Stimulated activated CD8-positive, alpha-beta memory T cell treated with anti-CD3 and anti-CD28 coated beads, Interleukin-4, amount 100 ng/mL, for 48 hours (primary cell): ENCODE measurements at places on chromosomes 6 and 20.

DNA sequence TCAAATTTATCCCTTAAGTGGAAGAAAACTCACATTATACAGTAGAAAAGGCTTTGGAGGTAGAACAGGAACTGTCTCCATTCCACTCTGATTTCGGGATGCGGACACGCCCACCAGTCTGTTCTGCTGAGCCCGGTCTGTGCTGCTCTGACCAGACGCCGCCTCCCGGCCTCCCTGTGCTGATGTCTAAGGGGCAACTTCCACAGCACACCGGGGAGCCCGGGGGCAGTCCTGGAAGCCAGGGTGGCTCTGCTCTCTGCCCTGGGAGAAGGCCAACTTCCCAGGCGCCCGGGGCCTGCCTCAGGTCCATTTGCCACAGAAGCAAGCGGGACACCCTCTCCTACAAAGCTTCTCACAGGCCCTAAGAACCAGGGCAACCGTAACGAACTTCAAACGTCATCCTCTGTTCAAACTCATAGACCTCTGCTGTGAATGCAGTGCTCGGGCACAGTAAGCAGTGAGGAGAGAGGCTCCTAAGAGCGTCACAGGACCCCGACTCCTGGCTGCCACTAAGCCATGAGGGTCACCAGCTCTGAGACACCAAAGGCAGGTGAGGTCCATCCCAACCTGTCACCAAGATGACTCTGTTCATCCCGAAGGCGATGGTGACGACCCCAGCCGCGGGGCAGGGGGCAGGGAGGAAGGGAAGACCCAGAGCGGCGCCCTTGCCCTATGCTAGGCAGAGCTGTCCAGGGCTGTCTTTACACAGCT, 5.6 kb downstream of the TAF4 start:
- no peak for DNase-seq

DNA sequence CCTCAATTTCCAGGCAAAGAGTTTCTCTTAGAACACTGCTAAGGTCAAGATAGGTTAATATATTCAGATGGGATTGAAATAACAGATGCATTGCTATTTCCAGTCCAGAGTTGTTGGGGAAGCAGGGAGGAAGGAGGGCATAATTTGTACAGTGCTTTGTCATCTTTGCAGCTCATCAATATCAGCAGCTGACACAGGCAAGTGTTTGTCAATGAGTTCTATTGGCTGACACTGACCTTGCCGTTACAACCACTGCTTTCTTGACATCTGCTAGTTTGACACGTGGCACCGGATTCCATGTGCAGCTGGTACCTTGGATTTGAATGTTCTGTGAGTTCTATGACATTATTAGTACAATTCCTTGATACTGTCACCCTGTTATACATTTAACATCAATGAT, 28.0 kb upstream of the MLIP start:
- DNase-seq, result no peak

GRCh38 chr20:62477669-62478455, 2.1 kb upstream of the GATA5 start:
- DNase-seq, result no peak

- no peak for DNase-seq
Measured at GRCh38 chr6:156844089-156844488, 66.9 kb downstream of the ARID1B start.

- DNase-seq, result no peak
Measured at GRCh38 chr20:11989018-11989771, 71.5 kb downstream of the BTBD3 start.

DNA sequence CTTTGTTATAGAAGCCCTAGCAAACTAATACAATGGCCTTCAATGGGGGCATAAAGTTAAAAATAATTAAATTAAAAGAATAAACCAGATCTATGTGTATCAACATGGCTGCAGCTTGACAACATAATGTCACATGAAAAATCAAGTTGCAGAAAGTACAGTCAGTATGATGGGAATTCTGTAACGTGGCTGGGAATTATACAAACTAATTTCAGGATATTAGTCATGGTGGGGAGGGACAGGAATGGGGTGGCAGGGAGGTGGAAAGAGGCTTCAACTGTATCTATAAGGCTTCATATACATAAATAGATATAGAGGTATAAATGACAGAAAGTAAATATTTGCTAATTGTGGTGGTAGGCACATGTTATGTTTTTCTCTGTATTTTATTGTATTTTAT, 107.1 kb downstream of the UNC5CL start:
- DNase-seq, result no peak

GRCh38 chr6:69796073-69796641, 653 bp downstream of the LMBRD1 start:
- no peak for DNase-seq

DNA sequence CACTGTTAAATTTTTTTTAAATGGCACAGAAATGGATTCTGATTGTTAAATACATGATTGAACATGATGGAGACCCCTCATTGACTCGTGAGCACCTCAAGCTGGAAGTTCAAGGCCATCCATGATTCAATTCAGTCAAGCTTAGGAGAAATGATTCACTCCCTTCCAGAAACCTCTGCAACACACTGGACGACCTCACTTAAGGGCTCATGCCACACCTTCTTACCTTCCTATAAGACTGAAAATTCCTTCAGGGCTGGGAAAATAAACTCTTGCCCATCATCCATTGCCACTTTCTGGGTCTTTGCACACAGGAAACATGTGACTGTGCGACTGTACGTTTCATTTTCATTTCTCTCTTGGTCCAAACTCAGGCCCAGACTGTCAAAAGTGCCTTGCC, 196.4 kb downstream of the TBXT start:
- DNase-seq, result no peak

DNA sequence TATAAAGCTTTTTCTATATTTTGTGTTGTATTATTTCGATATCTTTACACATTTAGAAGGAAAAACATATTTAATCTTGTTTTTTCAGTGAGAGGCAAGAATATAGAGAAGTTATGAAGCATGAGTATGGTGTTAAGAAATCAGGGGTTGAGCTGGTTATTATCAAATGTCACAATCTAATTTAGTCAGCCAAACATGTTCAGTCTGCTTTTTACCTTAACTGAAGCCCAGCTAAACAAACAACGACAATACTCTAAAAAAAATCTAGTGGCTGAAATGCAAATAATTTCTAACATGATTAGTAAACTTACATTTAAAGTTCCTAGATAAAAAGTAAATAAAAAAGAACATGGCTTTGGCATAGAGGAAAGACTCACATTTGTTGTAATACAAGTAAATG, 433.8 kb upstream of the NRSN1 start:
- no peak for DNase-seq

- no peak for DNase-seq
Measured at GRCh38 chr6:22001396-22002027, 295.3 kb downstream of the PRL start.

DNA sequence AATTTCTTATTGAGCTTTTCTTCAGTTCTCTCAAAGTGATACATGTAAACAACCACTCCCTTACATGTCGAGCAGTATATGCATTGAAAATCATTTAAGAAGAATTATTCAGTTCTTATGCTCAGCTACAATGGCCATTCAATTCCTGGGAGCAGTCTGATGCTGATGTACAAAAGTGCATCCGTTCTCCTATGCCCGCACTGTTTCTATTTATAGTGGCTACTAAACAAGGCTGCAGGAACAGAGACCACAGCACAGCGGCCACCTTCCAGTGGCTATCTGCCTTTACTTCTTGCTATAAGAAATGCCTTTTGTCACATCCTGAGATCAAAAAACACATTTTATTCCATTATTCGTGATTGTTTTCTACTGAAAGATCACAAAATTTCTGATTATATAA, 82.2 kb downstream of the FHL5 start:
- no peak for DNase-seq

DNA sequence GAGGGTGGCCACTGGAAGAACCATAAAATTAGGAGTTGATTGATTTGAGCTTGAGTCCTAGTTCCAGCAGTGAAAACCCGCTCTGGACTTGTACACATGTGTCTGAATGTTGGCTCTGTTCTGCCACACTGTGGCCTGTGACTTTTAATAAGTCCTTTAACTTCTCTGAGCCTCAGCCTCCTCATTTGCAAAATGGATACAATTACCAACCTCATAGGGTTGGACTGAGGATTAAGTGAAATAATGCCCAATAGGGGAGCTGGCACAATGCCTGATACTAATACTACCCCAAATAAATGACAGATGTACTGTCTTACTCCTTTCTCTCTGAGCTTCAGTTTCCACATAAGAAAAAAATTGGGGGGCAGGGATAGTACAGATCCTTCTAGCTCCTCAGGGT, 92.6 kb upstream of the RIPOR2 start:
- no peak for DNase-seq

DNA sequence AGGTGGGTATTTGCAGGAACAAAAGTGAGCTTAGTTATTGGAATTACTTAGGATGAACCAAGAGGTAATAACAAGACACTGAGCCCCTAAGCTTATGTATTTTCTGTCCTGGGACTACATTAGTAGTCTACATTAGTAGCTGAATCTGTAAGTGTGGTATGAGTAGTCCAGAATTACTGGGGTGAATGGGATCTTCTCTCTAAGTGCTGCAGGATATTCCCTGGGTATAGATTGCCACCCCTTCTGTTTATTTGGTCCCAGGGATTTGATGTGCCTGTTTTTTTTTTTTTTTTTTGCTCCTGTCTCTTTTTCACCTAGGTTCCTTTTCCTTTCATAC, 5.9 kb downstream of the CD2AP start:
- no peak for DNase-seq

GRCh38 chr6:25342802-25343201, 63.6 kb downstream of the CARMIL1 start:
- no peak for DNase-seq

DNA sequence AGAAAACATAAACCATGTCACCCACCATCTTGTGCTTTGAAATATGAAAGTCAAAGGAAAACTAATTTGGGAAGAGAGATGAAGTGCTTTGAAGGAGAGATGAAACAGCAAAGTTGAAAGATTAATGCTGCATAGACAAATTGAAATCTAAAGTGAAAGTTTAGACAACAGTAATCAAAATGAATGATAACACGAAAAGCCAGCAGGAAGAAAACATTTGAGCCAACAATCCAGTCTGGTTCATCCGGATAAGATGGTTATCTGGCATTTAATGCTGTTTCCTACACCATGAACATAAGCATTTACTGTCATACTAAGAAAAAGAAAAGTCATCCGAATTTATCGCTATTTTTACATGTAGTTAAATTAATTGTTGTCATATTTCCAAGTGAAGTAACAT, 595 bp downstream of the HAO1 start:
- no peak for DNase-seq

GRCh38 chr6:41523915-41524633, 22.1 kb upstream of the FOXP4 start:
- DNase-seq, result no peak

DNA sequence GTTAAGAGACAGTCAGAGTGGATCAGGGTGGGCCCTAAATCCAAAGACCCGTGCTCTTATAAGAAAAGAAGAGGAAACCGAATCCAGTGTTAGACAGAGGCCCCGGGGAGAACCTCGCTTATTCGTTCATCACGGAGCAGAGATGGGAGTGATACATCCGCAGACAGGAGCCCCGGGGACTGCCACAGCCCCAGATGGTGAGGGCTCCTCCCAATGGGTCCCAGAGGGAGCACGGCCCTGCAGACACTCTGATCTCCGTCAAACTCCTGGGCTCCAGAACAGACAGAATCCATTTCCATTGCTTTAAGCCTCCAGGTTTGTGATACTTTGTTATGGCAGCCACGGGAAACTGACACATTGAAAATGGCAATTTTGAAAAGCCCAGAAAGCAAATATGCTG, 47.0 kb downstream of the CDH4 start:
- DNase-seq, result no peak

DNA sequence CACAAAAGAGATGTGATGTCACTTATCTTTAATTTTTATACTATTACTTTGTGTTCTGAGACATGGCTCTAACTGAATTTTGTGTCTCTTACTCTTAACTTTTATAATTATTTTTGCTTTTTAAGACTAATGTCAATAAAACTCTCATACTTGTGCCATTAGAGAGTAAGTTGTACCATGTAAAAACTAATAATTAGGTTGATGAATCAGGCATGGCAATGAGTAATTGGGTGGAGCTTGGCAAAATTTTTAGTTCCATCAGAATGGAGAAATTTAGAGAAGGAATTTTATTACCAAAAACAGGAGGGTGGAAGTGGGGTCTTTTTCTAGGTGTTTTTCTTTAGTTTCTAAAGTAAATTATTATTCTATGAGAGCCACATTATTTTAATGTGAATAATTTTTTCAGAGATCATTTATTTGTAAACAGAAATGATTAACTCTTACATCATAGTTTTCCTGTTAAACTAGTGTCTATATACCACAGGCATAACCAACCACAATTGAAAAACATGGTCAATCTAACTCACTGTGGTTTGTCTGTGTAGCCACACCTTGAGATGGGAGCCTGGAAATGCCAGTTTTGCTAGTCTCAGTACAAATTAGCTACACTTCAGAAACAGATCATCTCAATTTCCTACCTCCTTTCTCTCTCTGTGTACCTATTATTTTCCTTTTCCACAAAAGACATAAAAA, 51.8 kb downstream of the ELOVL4 start:
- no peak for DNase-seq

- DNase-seq, result no peak
Measured at GRCh38 chr20:58026361-58026760, 202.1 kb downstream of the ANKRD60 start.

- no peak for DNase-seq
Measured at GRCh38 chr20:50826121-50826520, 31.3 kb downstream of the BCAS4 start.

- no peak for DNase-seq
Measured at GRCh38 chr6:166027761-166028160, 139.9 kb downstream of the TBXT start.

GRCh38 chr6:44338228-44339122, 4.0 kb upstream of the SPATS1 start:
- peak; percentile 77 for DNase-seq

DNA sequence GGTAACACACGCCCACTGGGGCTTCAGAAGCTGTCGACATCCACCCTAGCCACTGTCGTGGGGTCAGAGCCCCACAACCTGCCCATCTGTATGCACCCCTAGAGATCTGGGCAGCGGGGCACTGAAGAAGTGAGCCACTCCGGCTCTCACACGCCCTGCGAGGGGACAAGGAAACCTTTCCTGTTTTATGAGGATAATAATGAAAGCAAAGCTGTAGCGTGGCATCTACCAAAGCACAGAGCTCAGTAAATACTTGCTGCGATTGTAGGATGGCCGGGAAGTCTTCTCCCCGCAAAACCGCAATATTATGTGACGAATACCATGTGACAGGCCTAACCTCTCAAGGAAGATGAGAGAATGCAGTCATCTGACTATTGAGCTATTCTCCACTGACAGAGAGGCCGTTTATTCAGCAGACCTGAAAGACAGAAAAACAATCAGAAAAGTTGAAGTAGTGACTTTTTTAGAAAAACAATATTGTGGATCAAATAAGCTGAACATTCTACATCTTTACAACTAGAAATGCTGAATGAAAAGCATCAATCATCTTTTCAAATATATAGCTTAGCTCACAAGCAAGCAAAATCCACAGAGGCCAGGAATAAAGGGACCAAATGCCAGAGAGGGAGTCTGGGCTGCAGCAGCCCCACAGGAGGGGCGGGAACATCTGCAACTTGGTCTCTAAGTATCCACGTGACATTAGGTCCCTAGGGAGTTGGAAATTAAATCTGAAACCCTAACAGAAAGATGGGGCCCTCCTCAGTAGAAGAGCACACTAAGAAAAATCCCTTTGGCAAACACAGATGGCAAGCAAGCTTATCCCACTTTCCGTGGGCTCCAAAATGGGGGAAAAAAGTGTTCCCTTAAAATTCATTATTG, 207.8 kb downstream of the TTLL2 start:
- DNase-seq, result no peak
